Astrocyte (in vitro differentiated cells and primary cell): ENCODE measurements at places on chromosomes 6 and 20. TPM values are rescaled to one million over a fixed set of nuclear protein-coding genes. Genes with fewer than 3 reads are reported as not detected.

GRCh38 chr6:137880746-137881521 is 13.9 kb downstream of the TNFAIP3 start:
- no peak overlapping the region for H3K27ac ChIP-seq
- DNase-seq: no peak
- no peaks in the 10 kb centered on the region for H3K4me1 ChIP-seq
- H3K27me3 ChIP-seq: no peaks in the 10 kb centered on the region
- H3K4me3 ChIP-seq: no peak overlapping the region

GRCh38 chr6:22250486-22250885 is 46.4 kb downstream of the PRL start:
- no peak for DNase-seq
- H3K36me3 ChIP-seq: no peaks in the 10 kb centered on the region
- peaks cover 24% of the 10 kb centered on the region for H3K4me1 ChIP-seq
- H3K4me3 ChIP-seq: no peak overlapping the region

The CGA gene
- 1.5 and 2.0 TPM in 2 replicates for total RNA-seq

DNA sequence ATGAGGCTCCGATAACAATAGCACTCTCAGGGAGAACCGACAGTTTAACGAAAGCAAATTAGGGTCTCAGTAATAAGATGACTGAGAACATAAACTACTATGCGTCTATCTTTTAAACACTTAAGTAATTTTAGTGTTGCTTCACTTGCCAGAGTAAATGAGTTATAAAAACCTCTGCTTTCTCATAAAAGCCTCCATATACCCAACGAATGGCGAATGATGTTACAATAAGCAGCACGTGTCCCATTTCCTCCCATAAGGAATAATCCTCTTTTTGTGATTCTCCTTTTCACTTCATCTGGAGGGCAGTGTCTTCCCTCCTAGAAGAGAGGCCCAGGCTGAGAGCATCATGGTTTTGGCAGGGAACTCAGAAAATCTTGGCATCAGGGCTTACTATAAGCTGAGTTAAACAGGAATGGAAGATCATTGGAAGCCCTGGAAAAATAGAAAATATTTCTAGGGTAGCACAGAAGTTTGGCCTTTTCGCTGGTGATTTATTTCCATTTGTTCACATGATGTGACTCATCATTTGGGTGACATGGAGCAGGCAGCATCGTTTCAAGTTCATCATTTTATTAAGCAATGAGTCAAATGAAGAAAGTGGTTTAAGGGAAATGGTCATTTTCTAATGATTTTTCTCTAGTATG is 255.4 kb downstream of the ATXN1 start:
- no peak overlapping the region for H3K4me3 ChIP-seq
- H3K4me1 ChIP-seq: peaks cover 10% of the 10 kb centered on the region
- peak overlapping the region; percentile 24 for H3K27ac ChIP-seq
- no peaks in the 10 kb centered on the region for H3K36me3 ChIP-seq
- no peaks in the 10 kb centered on the region for H3K27me3 ChIP-seq
- peak; percentile 77 for DNase-seq

DNA sequence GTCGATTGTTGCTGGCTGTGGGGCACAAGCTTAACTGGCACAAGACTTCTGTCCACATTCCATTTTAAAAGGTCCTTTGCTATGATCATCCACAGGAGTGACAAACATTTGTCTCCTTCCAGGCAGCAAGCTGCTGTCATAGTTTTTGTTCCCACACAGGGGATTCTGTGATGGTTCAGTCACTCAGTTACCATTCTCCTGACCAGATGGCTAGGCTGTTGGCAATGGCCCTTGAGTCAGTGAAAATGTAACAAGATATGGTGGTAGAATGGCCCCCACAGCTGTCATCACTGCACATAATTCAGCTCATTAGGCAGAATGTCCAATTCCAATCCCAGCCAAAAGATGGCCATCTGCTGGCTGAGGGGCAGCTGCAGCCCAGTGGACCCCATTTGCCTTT is 13.7 kb downstream of the BPIFA1 start:
- no peak overlapping the region for H3K27ac ChIP-seq
- no peak for DNase-seq
- H3K4me3 ChIP-seq: no peak overlapping the region
- H3K36me3 ChIP-seq: no peaks in the 10 kb centered on the region

- no peak overlapping the region for H3K4me3 ChIP-seq
- no peaks in the 10 kb centered on the region for H3K4me1 ChIP-seq
- H3K27ac ChIP-seq: no peak overlapping the region
- no peak for DNase-seq
- H3K27me3 ChIP-seq: no peaks in the 10 kb centered on the region
These were observed 159.3 kb downstream of the GJA10 start for GRCh38 chr6:90053614-90054013.
